ENCODE measurements at places on chromosomes 1 and 21. TPM values are rescaled to one million over a fixed set of nuclear protein-coding genes. Genes with fewer than 3 reads are reported as not detected.

The IQGAP3 gene
- 4.2 TPM for total RNA-seq

The GREM2 gene
- total RNA-seq, result 11.6 TPM

The RYR2 gene
- total RNA-seq, result 87.1 TPM

The SLC9A1 gene
- 10.9 TPM for total RNA-seq

The TBCE gene
- 17.9 TPM for total RNA-seq

The LRRC38 gene
- not detected for total RNA-seq

The CD1C gene
- total RNA-seq, result not detected

The TMPRSS3 gene
- total RNA-seq, result 0.25 TPM

The NID1 gene
- total RNA-seq, result 30.5 TPM

The AQP10 gene
- 4.8 TPM for total RNA-seq

The RPL22 gene
- 101 TPM for total RNA-seq

The BLACAT1 gene
- 0.56 TPM for total RNA-seq

The CYP4A11 gene
- not detected for total RNA-seq

The MRPL20 gene
- 97.6 TPM for total RNA-seq

The G0S2 gene
- 47.5 TPM for total RNA-seq

The CBS gene
- 53.8 TPM for total RNA-seq

The ACTL8 gene
- 0.28 TPM for total RNA-seq

The ANKRD34A gene
- total RNA-seq, result 4.3 TPM

The CCDC185 gene
- not detected for total RNA-seq

The LCE1B gene
- total RNA-seq, result not detected

The TRAF3IP3 gene
- total RNA-seq, result 1.3 TPM

The SLC25A24 gene
- 15.5 TPM for total RNA-seq

The CTPS1 gene
- 18.7 TPM for total RNA-seq

The DSCAM gene
- 0.42 TPM for total RNA-seq

The ACTN2 gene
- 276 TPM for total RNA-seq

All from cardiac muscle cell (in vitro differentiated cells and primary cell).